HEK293T (cell line): ENCODE measurements at places on chromosomes 1 and 21.

GRCh38 chr1:12098786-12099185, 35.7 kb downstream of the TNFRSF8 start:
- DNase-seq = no peak

DNA sequence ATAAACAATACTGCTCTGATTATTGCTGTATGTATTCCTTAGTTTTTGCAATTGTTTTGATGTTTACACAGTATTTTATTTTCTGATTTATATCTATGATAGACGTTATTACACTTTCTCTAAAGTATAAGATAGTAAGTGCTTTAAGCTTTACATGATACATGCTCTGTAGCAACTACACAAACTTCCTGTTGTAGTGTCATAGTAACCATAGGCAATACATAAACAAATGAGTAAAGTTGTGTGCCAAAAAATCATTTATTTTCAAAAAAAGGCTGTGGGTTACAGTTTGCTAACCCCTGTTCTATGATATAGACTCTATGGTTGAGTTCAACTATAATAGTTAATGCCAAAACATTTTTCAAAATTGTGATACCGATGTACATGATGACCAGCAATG, 1156.4 kb downstream of the AMY1C start:
- DNase-seq = no peak

DNA sequence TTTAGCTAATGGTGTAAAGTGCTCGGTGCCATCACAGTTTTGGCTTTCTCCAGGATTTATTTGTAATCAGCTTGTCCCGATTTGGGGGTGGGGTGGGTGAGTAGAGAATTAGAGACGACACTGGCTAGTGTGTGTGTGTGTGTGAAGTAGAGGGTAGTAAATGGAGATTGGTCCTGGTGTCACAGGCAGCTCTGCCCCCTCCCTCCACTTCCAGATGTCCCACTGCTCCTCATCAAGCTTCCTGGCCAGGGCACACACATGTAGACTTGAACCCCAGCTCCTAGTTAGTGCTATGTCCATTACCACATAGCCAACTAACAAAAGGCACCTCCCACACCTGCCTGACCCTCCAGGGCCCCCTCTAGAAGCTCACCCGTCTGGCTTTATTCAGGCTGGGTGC, 3.2 kb downstream of the TRNP1 start:
- DNase-seq = no peak

DNA sequence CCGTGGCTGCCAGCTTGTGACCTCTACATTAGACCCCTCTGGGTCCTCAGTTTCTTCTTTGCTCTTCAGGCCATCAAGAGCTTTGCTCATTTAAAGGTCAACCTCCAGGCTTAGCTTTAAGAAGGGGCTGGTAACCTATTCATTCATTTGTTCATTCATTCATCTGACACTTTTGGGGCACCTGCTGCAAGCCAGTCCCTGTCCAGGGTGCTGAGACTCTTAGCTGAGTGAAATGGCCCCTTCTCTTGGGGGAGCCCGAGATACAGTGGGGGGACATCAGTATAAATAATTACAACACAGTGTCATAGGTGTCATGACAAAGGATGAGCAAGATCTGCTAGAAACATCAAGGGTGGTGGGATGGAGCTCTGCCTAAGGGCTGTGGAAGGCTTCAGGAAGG, 10.5 kb upstream of the TTC4 start:
- no peak for DNase-seq

DNA sequence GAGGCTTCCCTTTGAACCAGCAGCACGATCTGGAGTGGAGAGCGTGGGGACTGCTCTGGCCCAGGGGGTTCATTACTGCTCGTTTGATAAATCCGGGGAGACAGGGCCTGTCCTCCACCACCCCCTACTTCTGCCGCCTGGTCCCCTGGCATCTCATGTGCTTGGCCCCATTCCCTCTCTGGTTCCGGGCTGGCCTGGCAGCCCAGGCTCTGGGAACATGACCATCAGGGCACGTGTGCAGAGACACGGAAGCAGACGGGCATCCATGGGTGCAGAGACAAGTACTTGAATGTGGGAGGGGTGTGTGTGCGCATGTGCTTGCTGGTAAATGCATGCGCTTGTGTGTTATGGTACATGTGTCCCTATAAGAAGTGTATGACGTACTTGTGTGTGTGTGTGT, 75.5 kb downstream of the KIRREL1 start:
- no peak for DNase-seq

DNA sequence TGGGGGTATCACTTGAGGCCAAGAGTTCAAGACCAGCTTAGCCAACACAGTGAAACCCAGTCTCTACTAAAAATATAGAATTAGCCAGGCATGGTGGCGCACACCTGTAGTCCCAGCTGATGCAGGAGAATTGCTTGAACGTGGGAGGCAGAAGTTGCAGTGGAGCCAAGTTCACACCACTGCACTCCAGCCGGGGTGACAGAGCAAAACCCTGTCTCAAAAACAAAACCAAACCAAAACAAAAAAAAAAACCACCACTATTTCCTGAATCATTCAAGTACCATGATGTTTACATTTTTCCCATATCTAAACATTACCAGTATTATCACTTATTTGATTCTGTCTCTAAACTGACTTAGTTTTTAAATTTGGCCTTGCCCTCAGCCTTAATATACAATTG, 29.5 kb downstream of the TUT4 start:
- DNase-seq = no peak

- peak; percentile 25 for DNase-seq
Observed at GRCh38 chr21:26801498-26801897, 43.7 kb downstream of the ADAMTS1 start.

GRCh38 chr1:172321451-172321850, 99.0 kb upstream of the C1orf105 start:
- DNase-seq = no peak

DNA sequence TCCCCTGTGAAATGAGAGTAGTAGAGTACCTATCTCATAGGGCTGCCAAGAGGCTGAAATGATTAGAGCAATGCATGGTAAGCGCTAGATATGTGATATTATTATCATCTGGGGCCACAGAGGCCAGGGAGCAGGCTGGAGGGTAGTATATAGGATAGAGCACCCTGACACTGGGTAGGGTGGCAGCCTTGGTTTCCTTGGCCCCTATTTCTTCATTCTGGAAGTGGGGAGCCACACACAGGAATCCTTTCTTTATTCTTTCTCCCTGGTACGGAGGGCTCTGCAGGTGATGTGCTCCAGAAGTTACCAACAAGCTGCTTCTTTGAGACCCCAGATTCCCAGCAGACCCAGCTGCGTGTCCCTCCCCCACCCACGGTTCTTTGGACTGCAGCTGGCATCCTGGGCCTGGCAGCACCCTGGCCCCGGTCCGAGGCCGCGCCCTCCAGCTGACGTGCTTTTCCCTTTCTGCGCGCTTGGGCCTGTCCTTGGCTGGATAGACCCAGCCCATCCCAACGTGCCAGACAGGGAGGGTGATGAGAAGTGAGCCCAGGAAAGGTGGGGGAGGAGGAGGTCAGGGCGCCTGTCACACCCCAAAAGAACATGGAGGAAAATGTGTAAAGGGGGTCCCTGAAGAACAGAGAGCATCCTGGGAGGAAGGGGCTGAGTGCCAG, 18.2 kb downstream of the INAVA start:
- DNase-seq = no peak

DNA sequence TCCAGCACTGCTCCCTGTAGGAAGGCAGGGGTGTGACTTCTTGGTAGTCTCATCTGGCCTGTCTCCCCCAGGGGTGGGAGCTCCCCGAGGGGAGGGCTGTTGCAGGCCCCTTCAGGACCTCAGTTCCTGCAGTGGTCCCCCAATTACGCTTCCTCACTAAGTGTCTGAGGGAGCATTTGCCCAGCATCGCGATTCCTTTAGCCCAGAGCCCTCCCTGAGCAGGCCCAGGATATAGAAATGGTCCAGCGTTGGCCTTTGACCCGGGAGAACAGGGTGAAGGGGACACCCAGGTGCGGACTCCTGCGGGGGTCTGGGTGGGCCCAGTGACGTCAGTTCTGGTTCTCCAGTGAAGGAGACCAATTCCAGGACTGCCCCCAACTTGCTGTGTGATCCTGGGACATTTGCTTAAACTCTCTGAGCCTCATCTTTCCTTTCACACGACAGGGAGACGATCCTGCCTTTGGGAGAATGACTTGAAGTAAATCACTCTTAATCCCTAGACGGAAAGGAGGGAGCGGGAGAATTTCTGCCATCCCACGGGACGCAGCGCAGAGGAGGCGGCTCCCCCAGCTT, 32.6 kb upstream of the BTG2 start:
- DNase-seq = no peak
